Activated T-helper 1 cell treated with anti-CD3 and anti-CD28 coated beads, Interleukin-12 subunit alpha, Interleukin-12 subunit beta, Interleukin-2, Interleukin-4 antibody, amounts not matched to agents 30 ng/mL and 10 ng/mL and 1 ng/mL, durations not matched to agents 14 hours and 24 hours and 36 hours (primary cell): ENCODE measurements at places on chromosomes 4 and X.

GRCh38 chr4:183977707-183978106 is 72.6 kb downstream of the STOX2 start:
- no peak for DNase-seq

GRCh38 chr4:8683462-8683861 is 90.9 kb downstream of the CPZ start:
- DNase-seq = no peak

DNA sequence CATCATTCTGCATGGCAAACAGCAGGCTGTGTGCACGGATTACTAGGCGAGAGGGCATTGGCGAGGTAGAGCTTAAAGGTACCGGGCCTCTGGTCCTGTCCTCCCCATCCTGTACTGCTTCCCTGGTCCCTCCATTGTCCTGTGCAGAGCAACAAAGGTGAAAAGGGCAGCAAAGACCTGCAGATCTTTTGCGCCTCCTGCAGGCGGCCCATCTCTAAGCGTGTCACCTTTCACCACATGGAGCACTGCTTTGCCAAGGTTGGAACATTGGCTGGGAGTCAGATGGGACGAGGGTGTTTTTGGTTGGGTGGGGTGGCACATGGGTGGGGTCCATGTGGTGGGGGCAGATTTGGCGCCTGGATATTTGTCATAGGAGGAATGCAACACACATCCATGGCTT is 64.7 kb upstream of the UXT start:
- DNase-seq = peak; percentile 0

- no peak for DNase-seq
These were observed 96.9 kb upstream of the PSAPL1 start for GRCh38 chr4:7531640-7531994.

DNA sequence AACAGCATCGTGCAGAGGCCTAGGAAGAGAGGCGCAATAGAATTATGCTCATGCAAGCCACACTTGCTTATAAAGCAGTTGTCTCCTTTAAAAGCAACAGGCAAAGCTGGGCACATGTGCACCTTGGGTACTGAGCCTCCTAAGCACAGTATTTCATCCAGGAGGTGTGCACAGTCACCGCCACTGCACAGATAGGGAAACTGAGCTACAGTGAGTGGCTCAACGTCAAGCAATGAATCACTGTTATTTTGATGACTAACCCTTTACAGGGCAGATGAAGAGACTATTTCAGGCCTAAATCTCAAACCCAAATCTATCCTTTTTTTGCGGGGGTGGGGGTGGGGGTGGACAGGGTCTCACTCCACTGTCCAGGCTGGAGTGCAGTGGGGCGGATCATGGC is 42.3 kb downstream of the BCOR start:
- no peak for DNase-seq

- DNase-seq = no peak
These were observed 47.6 kb downstream of the ANOS1 start for GRCh38 chrX:8684201-8684965.

DNA sequence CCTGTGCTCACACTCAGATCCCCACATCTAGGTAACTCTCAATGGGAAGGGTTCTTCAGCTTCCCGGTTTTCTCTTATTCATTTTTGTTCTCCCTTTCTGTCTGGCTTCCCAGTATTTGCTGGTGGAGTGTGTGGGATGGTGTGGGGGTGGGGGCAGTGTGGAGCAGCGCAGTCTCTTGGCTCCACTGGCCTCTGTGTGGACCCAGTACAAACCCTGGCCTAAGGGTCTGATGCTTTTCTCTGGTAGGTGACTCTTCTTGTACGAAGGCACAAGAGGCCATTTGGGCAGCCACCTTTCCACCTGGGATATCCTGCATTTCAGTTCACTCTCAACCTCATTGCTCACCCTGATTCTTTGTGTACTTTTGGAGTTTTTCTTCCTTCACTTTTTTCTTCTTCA is 71.3 kb downstream of the NBDY start:
- no peak for DNase-seq

DNA sequence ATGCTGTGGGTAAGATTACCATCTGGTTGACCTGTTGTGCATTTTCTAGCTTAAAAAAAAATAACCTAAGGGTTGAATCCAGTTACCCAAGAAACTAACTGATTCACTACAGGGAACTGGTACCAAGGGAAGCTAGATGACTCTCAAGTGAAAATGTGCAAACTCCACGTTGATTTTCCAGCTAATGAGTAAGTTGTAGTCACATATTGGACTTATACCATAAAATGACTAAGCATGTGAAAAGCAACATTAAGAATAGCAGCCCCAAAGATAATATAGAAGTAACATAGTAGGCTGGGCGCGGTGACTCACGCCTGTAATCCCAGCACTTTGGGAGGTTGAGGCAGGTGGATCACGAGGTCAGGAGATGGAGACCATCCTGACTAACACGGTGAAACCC is 270.9 kb downstream of the SPRY1 start:
- no peak for DNase-seq

GRCh38 chrX:133307094-133307493 is 88.9 kb upstream of the TFDP3 start:
- no peak for DNase-seq

GRCh38 chr4:188987011-188987410 is 847.8 kb downstream of the TRIML1 start:
- DNase-seq = no peak

GRCh38 chr4:8911316-8912088 is 39.9 kb upstream of the HMX1 start:
- no peak for DNase-seq

GRCh38 chr4:25346913-25347312 is 30.1 kb upstream of the ANAPC4 start:
- no peak for DNase-seq

DNA sequence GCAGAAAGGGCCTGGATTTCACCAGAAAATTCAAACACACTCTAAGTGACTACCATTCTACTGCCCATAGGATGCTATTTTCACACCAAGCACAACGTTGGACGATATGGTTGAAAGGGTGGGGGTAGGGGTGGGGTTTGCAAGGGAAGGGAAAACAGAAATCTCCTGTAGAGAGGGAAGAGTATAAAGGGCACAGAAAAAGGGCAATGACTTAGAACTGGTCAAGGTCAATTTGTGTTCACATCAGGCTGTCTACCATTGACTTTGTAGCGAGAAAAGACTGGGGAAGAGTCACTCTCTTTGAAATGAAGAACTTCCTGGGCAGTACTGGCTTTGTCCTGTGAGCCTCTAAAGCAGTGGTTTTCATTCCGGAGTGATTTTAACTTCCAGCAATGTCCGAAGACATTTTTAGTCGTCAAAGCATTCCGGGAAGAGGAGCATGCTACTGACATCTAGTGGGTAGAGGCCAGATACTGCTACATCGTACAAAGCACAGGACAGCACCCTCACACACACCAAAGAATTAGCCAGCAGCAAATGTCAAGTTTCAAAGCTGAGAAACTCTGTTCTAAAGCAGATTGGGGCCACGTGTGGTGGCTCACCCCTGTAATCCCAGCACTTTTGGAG is 48.4 kb upstream of the SLC7A3 start:
- DNase-seq = no peak

DNA sequence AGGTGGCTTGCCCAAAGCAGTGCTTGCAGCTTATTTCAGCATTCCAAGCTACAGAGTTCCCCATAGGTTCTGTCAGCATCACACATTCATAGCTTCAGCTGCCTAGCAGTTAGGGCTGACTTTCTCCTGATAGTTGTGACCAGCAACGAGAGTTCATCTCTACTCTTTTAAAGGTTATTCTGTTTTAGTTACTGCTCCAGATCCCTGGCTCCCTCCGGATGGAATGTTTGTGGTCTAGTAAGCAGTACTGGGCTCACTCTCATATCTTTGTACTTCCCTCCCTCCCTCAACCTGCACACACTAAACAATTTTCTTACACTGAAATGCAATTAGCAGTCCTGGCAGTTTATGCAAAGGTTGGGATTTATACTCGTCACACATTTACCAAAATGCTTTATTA is 43.9 kb downstream of the PTTG2 start:
- no peak for DNase-seq

DNA sequence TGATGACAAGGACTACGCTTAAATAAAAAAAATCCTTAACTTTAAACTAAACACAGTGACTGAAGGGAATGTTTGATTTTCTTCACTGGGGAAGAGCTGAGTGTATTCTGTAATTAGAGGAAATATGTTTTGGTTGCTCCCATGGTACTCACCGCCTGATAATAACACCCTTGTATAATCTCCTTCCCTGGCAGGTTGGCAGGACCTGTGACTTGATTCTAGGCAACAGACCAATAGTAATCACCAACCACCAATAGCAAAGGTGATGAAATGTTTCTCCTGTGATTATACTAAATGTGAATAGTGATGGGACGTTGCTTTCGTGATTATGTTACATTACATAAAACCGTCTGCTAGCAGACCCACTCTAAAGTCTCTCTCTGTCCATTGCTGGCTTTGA is 536.8 kb upstream of the CPEB2 start:
- DNase-seq = no peak

GRCh38 chr4:177582992-177583391 is 140.8 kb upstream of the AGA start:
- DNase-seq = no peak

GRCh38 chr4:169566021-169566818 is 46.2 kb downstream of the NEK1 start:
- no peak for DNase-seq

DNA sequence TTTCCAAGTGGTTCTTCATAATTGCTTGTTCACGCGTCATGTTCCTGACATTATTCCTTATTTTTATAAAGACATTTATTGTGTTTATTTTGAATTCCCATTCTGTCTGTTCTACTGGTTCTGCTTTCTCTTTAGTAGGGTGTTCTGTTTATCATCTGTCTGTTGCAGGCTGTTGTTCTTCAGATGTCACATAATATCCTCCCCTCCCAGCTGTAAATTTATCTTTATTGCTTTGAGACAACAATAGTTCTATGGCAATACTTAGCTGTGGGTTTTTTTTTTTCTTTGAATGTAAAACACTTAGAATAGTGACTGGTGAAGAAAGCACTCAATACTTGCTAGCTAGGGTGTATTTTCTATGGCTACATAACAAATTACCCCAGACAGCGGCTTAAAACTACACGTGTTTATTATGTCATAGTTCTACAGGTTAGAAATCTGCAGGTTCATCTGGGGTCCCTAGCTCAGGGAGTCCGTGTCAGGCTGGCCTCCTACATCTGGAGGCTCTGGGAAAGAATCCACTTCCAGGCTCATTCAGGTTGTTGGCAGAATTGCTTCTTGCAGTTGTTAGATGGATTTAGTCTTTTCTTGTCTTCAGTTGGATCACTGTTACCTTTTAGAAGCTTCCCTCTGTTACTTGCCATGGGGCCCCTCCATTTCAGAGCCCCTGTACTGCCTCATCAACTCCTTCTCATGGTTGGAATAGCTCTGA is 63.4 kb upstream of the ENPEP start:
- DNase-seq = no peak

DNA sequence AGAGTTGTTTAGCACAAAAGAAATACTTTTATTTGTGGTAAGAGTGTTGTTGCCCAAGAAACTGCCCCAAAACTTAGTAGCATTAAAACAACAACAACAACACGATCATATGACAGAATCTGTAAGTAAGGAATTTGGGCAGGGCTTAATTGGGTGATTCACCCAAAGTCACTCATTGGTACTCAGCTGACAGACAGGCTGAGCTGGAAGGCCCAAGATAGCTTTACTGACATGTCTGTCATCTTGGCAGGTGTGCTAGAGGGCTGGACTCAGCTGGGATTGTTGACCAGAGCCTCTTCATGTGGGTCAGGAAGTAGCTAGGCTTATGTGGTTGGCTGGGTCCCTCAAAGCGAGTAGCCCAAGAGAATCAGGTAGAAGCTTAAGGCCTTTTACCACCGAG is 52.3 kb downstream of the KIAA0232 start:
- no peak for DNase-seq

GRCh38 chr4:186201535-186202230 is 10.3 kb downstream of the CYP4V2 start:
- peak; percentile 18 for DNase-seq

DNA sequence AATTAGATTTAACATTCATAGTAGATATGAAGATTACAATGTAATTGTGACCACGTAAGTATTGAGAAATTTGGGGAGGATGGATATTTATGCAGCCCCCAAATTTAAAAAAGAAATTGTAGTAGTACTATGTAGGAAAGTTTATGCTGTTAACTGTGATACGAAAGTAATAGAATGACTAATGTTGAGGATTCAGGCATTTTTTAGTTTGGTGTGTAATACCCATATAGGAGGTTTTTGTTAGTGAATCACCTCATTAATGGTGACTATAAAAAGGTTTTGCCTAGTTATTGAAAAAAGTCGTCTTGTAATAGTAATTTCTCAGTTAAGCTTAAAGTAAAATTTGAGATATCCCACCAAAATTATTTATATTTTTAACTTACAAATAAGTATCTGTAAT is 67.2 kb downstream of the SMARCAD1 start:
- no peak for DNase-seq

DNA sequence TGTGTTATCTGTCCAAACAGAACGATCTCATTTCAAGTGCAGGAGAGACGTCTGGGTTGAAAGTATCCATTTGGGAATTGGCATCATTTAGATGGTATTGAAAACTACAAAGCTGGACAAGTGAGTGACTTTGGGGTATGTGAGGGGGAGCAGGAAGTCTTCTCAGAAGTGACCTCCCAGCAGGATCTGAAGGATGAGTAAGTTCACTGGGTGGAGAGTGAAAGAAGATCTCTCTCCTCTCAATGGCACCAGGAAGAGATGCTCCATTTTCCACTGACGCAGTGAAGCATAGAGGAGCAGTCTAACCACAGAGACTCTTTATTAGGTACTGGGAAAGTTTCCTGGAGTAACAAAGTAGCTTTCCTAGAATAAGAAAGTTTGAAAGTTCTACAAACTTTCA is 161.0 kb downstream of the CPE start:
- DNase-seq = no peak

DNA sequence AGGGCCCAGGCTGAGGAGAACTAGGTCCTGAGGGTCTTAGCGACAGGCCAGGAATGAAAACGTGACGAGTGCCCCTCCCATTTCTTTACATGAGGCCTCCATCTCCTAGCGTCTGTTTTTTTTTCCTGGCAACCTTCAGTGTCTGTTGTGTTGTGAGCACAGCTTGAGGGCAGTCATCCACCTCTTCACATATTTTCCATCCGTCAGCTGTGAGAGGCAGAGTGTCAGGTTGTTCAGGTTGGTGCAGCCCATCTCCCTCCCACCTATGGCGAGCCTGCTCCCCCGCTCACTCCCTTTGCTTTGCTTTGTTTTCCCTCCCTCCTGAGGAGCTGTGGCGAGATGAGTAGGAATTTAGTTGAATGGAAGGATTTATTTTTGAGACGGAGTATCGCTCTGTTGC is 51.7 kb upstream of the CHRNA9 start:
- DNase-seq = no peak

GRCh38 chr4:120005527-120005926 is 61.1 kb downstream of the MAD2L1 start:
- no peak for DNase-seq

DNA sequence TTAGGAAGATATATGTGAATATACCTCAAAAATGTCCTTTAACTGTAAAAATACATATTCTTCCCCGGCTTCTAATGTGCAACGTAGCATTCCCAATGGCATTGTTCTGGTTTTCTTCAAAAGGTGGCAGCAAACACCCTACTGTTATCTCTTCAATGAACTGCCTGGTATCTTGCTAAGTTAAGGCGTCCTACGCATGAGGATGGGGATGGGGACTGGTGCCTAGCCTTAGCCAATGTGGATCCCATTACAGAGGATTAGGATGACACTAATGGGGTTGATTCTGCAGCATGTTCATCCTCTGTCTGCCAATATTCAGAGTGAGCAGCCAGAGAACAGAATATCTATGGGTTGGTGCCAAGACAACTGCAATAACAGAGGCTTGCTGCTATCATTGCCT is 334.9 kb upstream of the ADGRL3 start:
- DNase-seq = no peak

GRCh38 chrX:108271397-108271787 is 166.8 kb downstream of the COL4A6 start:
- no peak for DNase-seq
